ENCODE measurements at places on chromosomes 5 and 9. TPM values are rescaled to one million over a fixed set of nuclear protein-coding genes. Genes with fewer than 3 reads are reported as not detected.

PCDHGA9 gene
- total RNA-seq = 6.2 TPM

AK6 gene
- 13.6 TPM for total RNA-seq

BTNL3 gene
- total RNA-seq = not detected

EIF4E1B gene
- total RNA-seq = not detected

PCDHGA1 gene
- total RNA-seq = 1.1 TPM

NCBP1 gene
- total RNA-seq = 28.0 TPM

ADAMTS2 gene
- total RNA-seq = 203 TPM

GRCh38 chr5:14560091-14560595 is 21.4 kb upstream of the OTULINL start:
- DNase-seq = no peak

GRCh38 chr9:104906441-104907277 is 21.3 kb downstream of the ABCA1 start:
- DNase-seq = peak; percentile 86

- peak; percentile 74 for DNase-seq
Observed at GRCh38 chr5:173243831-173244305, 8.9 kb upstream of the NKX2-5 start.

Data from osteoblast (primary cell).